ENCODE measurements at places on chromosomes 4 and X.

GRCh38 chr4:154731756-154732155 is 12.0 kb upstream of the LRAT start:
- no peak for DNase-seq

- no peak for DNase-seq
These were observed 9.4 kb downstream of the POLA1 start for GRCh38 chrX:24703185-24703494.

- no peak for DNase-seq
These were observed 7.7 kb upstream of the CSTF2 start for GRCh38 chrX:100812216-100813158.

DNA sequence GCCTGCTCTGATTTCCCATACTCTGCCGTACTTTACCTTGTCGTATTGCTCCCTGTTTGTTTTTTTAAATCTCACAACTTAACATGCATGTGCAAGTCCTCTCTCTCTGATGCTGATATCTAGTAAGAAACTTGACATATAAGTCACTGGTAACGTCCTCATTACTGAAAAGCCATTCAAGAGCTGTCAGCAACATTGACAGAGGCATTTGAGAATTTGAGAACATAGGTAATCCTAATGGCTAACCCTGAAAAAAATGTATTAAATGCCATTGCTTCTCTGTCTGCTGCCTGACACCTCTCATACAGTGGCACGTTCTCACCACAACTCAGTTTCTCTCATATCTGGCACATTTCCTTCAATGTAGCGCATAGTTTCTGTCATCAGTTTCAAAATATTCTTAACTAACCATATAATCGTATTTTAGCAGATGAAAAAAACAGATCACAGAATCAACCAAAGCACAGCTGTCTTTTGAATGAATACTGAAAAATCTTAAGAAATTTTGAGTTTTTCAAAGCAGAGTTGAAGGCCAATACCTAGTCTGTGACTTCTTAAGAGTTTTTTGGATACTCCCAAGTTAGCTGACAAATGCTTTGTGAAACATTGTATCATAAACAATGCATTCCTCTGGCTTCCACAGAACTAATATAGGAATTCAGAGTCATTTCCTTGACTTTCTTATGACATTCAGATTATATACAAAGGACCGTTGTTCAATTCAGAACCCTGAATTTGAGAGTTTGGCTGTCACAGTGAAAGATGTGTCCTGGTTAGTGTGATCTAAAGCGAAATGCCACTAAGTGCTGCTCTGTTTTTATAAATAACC is 996.4 kb downstream of the C4orf33 start:
- no peak for DNase-seq

GRCh38 chr4:136328131-136328530 is 1204.2 kb downstream of the PCDH18 start:
- no peak for DNase-seq

GRCh38 chr4:3452376-3452775 is 10.6 kb downstream of the HGFAC start:
- DNase-seq, result no peak

DNA sequence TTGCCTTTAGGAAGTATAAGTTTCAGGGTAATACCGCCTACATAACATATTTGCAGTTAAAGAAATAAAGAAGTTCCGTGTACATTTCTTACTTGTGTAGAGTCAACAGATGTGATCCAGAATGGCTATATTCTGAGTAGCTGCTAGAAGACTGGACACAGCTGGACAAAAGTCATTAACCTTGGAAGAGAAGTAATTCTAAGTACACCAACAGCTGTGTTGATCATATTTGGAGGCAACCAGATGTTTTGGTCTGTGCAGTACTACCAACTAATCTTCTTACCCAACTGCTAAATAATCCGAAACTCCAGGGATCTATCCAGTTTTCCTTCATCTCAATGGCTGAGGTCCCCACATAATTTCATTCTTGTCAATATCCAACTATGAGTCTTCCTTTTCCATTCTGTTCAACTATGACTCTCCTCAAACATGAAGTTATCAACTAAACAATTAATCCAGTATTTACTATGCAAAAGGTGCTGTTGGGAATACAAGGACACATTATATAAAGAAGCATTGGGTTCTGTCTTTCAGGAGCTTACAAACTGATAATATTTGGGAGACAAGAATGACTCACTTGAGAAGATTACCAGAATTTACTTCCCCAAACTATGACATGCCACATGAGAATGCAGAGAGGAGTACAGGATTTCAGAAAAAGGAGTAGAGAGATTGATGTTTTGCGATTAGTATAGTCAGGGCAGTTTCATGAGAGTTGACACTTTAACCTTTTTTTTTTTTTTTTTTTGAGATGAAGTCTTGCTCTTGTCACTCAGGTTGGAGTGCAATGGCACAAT is 78.2 kb downstream of the COL4A6 start:
- DNase-seq, result no peak

All from bone marrow (tissue), 2 donors.